Thoracic aorta (tissue), 2 donors: ENCODE measurements at places on chromosomes 13 and 19. TPM values are rescaled to one million over a fixed set of nuclear protein-coding genes. Genes with fewer than 3 reads are reported as not detected.

Gene PRSS57
- total RNA-seq: not detected

Gene ERICH6B
- not detected for total RNA-seq

Gene SULT2A1
- total RNA-seq: not detected

Gene LSM4
- 74.8 TPM for total RNA-seq

Gene ZNF235
- 12.6 TPM for total RNA-seq

Gene ZNF135
- total RNA-seq: 7.6 TPM

Gene NCR1
- total RNA-seq: not detected

Gene GPR12
- total RNA-seq: not detected

Gene TEX29
- not detected for total RNA-seq

Gene ZNF525
- total RNA-seq: 4.9 TPM

- no peaks in the 10 kb centered on the region for H3K27me3 ChIP-seq
- no peak overlapping the region for H3K27ac ChIP-seq
- DNase-seq: no peak
- no peaks in the 10 kb centered on the region for H3K4me1 ChIP-seq
These were observed 1540.9 kb upstream of the MIR17HG start for GRCh38 chr13:89806594-89806993.

- no peaks in the 10 kb centered on the region for H3K36me3 ChIP-seq
- H3K27ac ChIP-seq: no peak overlapping the region
- no peaks in the 10 kb centered on the region for H3K27me3 ChIP-seq
- no peaks in the 10 kb centered on the region for H3K4me1 ChIP-seq
- DNase-seq: no peak
These were observed 63.9 kb downstream of the SLC10A2 start for GRCh38 chr13:103002279-103002678.

- no peaks in the 10 kb centered on the region for H3K36me3 ChIP-seq
- H3K27ac ChIP-seq: peak overlapping the region; percentile 45
- H3K4me1 ChIP-seq: peaks cover 67% of the 10 kb centered on the region
- no peaks in the 10 kb centered on the region for H3K27me3 ChIP-seq
These were observed 187.8 kb downstream of the LHFPL6 start for GRCh38 chr13:39415008-39415802.

GRCh38 chr19:5504114-5504513, 48.9 kb downstream of the ZNRF4 start:
- H3K27ac ChIP-seq: no peak overlapping the region
- no peaks in the 10 kb centered on the region for H3K4me1 ChIP-seq
- H3K36me3 ChIP-seq: no peaks in the 10 kb centered on the region
- no peak for DNase-seq
- H3K4me3 ChIP-seq: no peak overlapping the region
- H3K27me3 ChIP-seq: no peaks in the 10 kb centered on the region

GRCh38 chr13:112465251-112466131, 89.3 kb downstream of the SPACA7 start:
- DNase-seq: no peak
- no peak overlapping the region for H3K27ac ChIP-seq
- no peak overlapping the region for H3K4me3 ChIP-seq

- H3K27me3 ChIP-seq: no peaks in the 10 kb centered on the region
- H3K36me3 ChIP-seq: no peaks in the 10 kb centered on the region
- no peak for DNase-seq
- peak overlapping the region; percentile 67 for H3K27ac ChIP-seq
- peaks cover 50% of the 10 kb centered on the region for H3K4me1 ChIP-seq
- no peak overlapping the region for H3K4me3 ChIP-seq
These were observed 7.2 kb upstream of the BCL3 start for GRCh38 chr19:44741258-44741731.

GRCh38 chr19:28556371-28556770, 656.6 kb downstream of the UQCRFS1 start:
- H3K4me1 ChIP-seq: no peaks in the 10 kb centered on the region
- H3K36me3 ChIP-seq: no peaks in the 10 kb centered on the region
- no peaks in the 10 kb centered on the region for H3K27me3 ChIP-seq
- no peak for DNase-seq

GRCh38 chr19:20999731-21000352, 20.6 kb upstream of the ZNF430 start:
- H3K27me3 ChIP-seq: no peaks in the 10 kb centered on the region
- no peaks in the 10 kb centered on the region for H3K4me1 ChIP-seq
- peak overlapping the region; percentile 65 for H3K4me3 ChIP-seq
- H3K36me3 ChIP-seq: no peaks in the 10 kb centered on the region
- peak; percentile 40 for DNase-seq
- H3K27ac ChIP-seq: no peak overlapping the region

- no peaks in the 10 kb centered on the region for H3K4me1 ChIP-seq
- H3K36me3 ChIP-seq: no peaks in the 10 kb centered on the region
- DNase-seq: no peak
- no peaks in the 10 kb centered on the region for H3K27me3 ChIP-seq
- H3K27ac ChIP-seq: no peak overlapping the region
These were observed 502.3 kb downstream of the FOXO1 start for GRCh38 chr13:40164133-40164532.

DNA sequence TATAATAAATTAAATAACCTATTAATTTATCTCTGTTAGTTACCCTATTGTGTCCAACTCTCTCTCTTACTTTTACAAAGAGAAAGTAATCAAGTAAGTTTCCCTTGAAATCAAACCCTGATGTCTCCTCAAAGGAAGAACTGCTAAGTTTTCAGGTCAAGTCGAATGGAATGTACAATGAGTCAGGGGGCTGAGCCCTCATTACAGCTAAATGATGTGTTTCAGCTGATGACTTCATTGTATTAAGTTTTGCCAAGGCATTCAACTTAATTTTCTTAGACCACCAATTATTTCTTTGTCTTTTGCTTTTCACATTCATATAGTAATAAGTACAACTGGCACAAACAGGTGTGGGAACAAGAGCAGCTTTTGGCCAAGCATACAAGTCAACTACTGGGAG, 54.7 kb upstream of the DCT start:
- H3K36me3 ChIP-seq: no peaks in the 10 kb centered on the region
- H3K27ac ChIP-seq: no peak overlapping the region
- no peak for DNase-seq
- no peaks in the 10 kb centered on the region for H3K27me3 ChIP-seq
- no peak overlapping the region for H3K4me3 ChIP-seq

DNA sequence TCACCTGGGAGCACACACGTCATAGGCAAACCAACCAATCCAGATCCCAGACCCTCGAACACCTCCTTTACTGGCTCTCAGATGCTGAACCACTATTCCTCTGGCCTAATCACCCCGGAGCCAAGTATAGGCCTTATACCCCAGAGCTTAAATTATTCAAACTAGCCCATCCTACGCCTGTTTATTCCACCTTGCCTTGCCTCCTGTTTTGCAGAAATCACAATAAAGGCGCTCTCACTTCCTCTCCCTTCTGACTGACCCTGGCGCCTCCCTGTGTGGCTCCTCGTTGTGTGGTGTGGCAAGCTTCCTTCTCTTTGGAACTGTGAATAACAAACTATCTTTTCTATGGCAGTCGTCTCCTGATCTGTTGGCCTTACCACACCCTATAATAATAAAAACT, 354.9 kb downstream of the ENOX1 start:
- no peaks in the 10 kb centered on the region for H3K36me3 ChIP-seq
- H3K4me1 ChIP-seq: peaks cover 4% of the 10 kb centered on the region

DNA sequence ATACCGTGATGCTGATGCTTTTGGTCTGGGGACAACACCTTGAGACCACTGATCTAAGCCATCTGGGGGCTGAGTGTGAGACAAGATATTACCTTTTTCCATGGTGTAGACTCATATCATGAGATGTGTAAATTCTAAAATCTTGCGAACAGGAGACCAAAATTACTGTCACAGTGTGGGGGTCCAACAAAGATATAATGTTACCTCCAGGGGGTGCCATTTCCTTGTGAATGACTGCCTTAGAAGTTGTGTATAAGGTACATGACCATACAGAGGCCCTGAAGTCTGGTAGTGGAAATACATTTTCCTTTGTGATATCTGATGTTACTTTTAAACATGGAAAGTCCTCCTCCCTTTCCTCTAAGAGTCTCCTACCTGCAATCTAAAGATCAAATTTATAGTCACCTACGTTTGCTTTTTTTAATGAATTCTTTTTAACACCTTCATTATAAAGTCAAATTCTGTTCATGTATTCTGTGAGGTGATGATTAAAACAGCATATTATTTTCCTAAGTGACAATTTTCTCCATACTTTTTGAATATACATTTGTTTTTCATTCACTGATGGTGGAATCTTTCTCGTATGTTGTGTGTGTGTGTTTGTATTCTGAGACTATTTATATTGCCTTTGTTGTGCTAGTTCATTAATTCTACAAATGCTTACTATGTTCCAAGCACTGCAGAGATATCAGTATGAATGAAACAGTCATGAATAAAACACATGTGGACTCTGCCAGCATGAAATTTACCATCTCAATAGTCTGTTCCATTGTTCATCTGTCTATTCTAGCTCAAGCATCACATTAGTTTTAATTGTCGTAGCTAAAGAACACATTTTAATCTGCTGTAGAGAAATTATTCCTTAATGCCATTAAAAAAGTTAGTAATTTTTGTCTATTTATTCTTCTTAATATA, 113.7 kb downstream of the RFC3 start:
- H3K36me3 ChIP-seq: no peaks in the 10 kb centered on the region
- no peak overlapping the region for H3K4me3 ChIP-seq
- no peaks in the 10 kb centered on the region for H3K27me3 ChIP-seq
- H3K27ac ChIP-seq: no peak overlapping the region
- peaks cover 8% of the 10 kb centered on the region for H3K4me1 ChIP-seq

DNA sequence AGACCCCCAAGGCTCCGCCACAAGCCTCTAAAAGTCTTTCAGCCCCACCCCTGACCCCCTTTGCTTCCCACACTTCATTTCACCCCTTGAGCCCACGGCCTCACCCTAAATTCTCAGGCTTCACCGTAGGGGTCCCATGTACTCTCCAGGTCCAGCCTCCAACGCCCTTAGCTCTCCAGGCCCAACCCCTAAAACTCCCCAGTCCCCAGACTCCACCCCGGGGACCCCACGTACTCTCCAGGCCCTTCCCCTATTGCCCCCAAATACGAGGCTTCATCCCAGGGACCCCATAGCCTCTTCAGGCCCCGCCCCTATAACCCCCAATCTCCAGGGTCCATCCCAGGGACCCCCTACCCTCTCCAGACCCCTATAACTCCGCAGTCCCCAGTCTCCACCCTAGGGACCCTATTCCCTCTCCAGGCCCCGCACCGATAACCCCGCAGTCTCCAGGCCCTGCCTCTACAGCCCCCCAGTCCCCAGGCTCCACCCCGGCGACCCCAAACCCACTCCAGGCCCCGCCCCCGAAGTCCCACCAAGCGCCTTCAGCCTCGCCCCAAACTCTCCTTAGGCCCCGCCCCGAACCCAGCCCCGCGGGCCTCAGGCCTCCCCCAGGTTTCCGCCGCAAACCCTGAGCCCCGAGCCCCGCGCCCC, 619 bp downstream of the MED16 start:
- no peak for DNase-seq
- H3K4me1 ChIP-seq: peaks cover 14% of the 10 kb centered on the region
- H3K4me3 ChIP-seq: peak overlapping the region; percentile 90
- H3K27ac ChIP-seq: peak overlapping the region; percentile 61
- peaks cover 12% of the 10 kb centered on the region for H3K36me3 ChIP-seq
- H3K27me3 ChIP-seq: no peaks in the 10 kb centered on the region

DNA sequence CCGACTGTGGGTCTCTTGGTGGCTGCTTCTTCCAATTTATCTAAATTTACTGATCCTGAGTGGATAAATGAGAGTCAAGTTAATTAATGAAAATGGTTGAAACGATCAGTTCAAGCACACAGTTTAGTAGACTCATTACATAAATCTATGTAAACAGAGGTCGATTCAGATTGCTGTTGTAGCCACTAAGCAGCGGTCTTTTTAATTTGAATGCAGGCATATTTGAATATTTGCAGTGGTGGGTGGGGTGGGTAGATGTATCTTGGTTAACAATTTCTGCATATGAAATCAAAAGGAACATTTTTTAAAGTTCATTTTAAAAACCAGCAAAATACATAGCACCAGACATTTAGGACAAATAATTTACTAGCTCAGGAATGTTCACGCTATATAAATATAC, 325.9 kb downstream of the KLF12 start:
- H3K36me3 ChIP-seq: peaks cover 5% of the 10 kb centered on the region
- H3K27me3 ChIP-seq: no peaks in the 10 kb centered on the region
- H3K27ac ChIP-seq: no peak overlapping the region

DNA sequence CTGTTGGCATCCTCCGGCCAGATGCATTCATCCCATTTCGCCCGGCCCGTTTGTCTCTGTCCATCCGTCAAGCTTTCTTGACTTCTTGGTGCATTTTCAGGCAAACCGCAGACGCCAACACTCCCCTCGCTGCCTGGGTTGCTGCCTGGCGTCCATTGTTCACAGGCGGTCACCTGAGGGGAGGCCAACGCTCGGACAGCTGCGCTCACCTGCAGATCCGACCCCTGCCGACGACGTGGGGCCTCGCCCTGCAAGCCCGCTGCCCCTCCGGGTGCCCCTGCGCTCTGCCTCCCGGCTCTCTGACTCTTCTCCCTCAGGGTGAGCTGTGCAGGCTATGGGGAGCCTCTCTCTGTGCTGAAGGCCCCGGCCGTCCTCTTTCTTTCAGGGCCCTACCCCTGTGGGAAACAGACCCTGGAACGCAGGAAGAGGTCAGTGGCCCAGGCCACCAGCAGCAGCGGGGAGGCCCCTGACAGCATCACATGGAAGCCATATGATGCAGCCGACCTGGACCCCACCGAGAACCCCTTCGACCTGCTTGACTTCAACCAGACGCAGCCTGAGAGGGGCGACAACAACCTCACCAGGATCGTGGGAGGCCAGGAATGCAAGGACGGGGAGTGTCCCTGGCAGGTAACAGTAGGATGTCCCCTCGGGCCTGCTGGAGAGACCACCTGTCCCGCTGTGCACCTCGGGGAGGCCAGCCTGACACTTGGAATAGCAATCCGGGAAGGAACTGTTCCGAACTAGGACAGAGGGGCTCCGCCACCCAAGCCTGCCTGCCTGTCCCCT, 14.8 kb upstream of the PROZ start:
- H3K4me3 ChIP-seq: no peak overlapping the region
- no peaks in the 10 kb centered on the region for H3K36me3 ChIP-seq

DNA sequence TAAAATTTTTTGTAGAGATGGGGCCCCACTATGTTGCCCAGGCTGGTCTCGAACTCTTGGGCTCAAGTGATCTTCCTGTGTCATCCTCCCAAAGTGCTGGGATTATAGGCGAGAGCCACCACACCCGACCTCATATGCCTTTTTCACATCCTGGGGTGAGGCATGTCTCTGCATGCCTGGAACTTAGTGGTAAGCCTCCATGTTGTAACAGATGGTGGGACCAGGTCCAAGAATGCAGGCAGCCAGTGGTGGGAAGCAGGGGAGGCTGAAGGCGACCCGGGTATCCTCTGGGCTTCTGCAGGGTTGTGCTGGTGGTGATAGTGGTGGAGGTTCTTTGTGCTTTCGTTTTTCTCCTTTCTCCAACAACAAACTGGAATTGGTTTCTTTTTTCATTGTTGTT, 30.1 kb upstream of the CCDC124 start:
- no peak for DNase-seq
- H3K4me1 ChIP-seq: no peaks in the 10 kb centered on the region
- no peak overlapping the region for H3K4me3 ChIP-seq
- no peak overlapping the region for H3K27ac ChIP-seq
- no peaks in the 10 kb centered on the region for H3K27me3 ChIP-seq
- H3K36me3 ChIP-seq: no peaks in the 10 kb centered on the region

DNA sequence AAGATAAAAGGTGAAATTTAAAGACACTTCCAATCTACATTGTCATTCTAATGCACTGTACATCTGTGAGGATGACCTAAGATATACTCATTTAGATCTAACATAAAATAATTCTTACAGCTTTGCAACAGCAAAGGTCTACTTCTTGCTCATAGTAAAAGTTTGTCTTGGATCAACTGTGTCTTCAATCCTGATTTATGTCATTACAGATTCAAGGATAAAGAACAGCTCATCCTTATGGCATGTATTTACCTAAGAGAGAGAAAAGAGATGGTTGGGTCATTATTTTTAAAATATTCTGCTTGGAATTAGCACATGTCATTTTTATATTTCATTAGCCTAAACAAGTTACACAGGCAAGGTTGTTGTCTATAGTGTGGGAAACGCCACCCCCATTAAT, 2193.1 kb downstream of the PCDH9 start:
- H3K27me3 ChIP-seq: no peaks in the 10 kb centered on the region
- H3K4me3 ChIP-seq: no peak overlapping the region
- no peaks in the 10 kb centered on the region for H3K4me1 ChIP-seq
- H3K36me3 ChIP-seq: no peaks in the 10 kb centered on the region
- H3K27ac ChIP-seq: no peak overlapping the region
